ENCODE measurements at places on chromosomes 6 and 20. TPM values are rescaled to one million over a fixed set of nuclear protein-coding genes. Genes with fewer than 3 reads are reported as not detected.

GRCh38 chr20:51514249-51514648 is 28.3 kb downstream of the NFATC2 start:
- DNase-seq = no peak

DNA sequence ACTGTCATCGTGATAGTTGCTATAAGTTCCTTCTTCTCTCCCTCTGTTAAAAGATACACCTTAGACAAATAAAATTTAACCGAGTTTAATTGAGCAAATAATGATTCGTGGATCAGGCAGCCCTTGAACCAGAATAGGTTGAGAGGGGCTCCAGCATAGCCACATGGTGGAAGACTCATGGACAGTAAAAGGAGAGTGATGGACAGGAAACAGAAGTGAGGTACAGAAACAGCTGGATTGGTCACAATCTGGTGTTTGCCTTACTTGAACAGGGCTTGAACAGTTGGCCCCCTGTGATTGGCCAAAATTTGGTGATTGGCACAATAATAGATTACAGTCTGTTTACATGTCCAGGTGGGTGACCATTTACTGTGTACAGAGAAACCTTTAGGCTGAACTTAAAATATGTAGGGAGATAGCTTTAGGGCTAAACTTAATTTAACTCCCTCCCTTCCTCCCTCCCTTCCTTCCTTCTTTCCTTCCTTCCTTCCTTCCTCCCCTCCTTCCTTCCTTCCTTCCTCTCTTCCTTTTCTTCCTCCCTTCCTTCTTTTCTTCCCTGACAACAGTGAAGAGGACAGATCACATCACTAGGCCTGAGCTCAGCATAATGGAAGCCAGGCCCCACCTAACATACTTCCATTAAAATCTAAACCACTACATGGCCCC is 531.8 kb upstream of the JARID2 start:
- no peak for DNase-seq

- no peak for DNase-seq
Observed at GRCh38 chr20:13231031-13231752, 10.1 kb downstream of the ISM1 start.

GRCh38 chr20:15316556-15316955 is 979.1 kb upstream of the FLRT3 start:
- no peak for DNase-seq

The CRISP3 gene
- total RNA-seq = not detected

The B3GAT2 gene
- not detected for total RNA-seq
